ENCODE measurements at places on chromosomes 1 and 21.

DNA sequence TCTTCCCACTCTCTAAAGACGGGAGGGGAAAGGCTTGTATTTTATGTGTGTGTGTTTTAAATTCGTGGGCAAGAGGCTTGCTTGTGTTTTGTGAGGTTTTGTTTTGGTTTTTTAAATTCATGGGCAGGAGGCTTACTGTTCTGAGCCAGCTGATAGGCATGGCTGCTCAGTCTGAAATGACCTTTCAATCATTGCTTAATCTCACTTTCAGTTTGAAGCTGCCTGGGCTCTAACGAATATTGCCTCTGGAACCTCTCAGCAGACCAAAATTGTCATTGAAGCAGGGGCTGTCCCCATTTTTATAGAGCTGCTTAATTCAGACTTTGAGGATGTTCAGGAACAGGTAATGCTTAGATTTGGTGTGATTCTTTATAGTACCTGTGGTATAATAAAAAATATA lies 20.3 kb upstream of the TXLNA start:
- no peak for DNase-seq

- no peak for DNase-seq
These were observed 225.4 kb downstream of the SMYD3 start for GRCh38 chr1:246281639-246282038.

GRCh38 chr1:165954940-165955339 lies 127.5 kb downstream of the UCK2 start:
- DNase-seq, result no peak

- no peak for DNase-seq
These were observed 7.4 kb downstream of the ZNF644 start for GRCh38 chr1:91014475-91014874.

DNA sequence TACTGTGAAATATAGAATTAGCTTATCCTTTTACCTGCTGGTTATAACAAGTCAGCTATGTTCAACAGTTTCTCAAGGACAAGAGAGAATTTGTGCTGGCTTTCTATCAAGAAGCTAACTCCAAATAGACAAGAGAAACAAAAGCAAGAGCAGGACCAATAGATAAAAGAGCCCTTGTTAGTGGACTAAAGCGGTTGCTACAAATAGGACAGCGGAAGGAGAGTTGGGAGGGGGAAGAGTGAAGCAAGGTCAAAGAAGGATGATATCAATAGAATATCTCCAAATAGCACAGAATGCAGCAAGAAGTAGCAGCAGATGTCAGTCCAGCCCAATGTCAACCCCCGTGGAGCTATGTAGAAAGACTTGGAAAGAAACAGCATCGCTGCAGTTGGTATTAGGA lies 53.0 kb upstream of the AKT3 start:
- no peak for DNase-seq

DNA sequence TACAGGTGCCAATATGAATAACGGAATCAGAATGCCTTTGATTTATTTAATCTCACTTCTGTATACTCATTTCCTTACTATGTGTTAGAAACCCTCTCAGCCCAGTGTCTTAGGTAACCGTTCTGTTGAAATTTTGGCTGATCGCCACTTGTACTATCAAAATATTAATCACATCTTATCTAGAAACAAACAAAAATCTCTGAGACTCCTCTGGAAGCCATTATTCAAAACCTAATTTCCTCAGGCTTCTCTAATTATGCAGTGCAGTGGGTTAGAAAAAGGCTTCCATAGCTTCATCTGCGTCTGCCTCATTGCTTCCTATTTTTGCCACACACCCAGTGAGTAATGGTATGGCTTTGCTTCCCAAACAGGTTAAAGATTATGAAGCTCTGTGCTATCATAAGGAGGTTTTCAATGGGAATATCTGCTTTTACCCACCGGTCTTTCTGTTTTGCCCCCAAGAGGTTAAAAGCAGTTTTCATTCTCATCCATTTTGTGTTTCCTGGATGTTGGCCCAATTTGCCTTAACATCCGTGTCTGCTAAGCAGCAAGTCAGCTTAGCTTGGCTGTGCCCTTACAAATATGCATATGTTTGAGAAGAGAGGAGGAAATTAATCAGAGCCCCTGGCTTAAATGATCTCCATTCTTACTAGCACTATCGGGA lies 129.6 kb downstream of the RYR2 start:
- DNase-seq, result no peak

- no peak for DNase-seq
These were observed 19.6 kb downstream of the BACE2 start for GRCh38 chr21:41187537-41188025.

DNA sequence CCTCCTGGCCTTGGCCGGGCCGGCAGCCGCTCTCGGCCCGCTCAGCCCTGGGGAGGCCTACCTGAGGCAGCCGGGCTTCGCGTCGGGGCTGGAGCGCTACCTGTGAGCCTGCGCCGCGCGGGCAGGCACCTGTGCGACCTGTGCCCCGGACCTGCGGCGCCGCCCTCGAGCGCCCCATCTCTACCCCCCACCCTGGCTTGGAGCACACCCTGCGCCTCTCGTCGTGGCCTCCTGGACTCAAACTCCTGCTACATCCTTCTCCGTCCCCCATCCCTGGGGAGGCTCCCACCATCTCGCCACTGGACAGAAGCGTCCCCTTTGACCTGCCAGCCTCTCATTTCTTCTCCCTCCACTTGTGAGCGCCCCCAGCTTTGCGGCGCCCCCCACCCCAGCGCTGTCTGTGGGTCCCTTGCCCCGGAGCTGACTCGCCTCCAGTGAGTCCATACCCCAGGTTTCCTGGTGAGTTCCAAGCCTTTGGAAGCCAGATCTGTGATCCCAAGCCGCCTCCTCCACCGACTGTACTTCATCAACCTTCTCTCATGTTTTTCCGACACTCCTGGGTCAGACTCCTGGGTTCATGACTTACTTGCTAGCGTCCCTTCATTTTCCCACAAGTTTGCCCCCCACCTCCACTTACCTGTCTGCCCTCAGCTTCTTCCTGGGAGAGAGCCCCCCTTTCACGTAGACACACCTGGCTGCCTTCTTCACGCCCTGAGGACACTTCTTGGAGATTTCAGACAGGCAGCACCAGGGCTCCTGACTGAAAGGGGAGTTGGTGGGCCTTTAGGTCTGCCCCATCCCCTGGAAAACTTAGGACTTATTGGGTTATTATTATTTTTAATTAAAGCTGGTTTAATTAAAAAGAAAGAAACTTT lies 1.3 kb downstream of the FOXE3 start:
- no peak for DNase-seq
